ENCODE measurements at places on chromosomes 4 and X.

GRCh38 chrX:54708404-54708803 lies 89.7 kb downstream of the ITIH6 start:
- DNase-seq, result no peak

DNA sequence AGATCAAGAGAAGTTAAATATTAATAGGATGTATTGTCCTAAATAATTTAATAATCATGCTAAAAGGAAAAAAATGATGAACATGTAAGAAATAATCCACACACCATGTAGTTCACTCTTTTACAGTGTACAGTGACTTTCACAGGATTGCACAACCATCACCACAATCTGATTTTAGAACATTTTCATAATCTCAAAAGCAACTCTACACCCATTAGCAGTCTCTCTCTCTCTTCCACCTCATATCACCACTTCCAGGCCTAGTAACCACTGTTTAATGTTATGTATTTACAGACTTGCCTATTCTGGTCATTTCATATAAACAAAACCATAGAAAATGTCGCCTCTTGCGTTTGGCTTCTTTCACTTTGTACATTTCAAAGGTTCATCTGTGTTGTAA lies 153.4 kb downstream of the FSTL5 start:
- no peak for DNase-seq

GRCh38 chrX:55713631-55714030 lies 3.9 kb upstream of the RRAGB start:
- no peak for DNase-seq

DNA sequence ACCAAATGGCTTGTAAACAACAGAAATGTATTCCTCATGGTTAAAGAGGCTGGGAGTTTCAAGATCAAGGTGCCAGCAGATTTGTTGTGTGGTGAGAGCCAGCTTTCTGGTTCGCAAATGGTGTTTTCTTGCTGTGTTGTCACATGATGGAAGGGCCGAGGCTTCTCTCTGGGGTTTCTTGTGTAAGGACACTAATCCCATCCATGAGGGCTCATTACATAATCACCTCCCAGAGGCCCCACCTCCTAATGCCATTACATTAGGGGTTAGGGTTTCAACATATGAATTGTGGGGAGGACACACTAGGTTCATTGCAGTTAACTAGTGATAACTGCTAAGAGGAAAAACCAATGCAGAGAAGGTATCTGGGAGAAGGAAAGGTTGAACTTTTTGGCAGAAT lies 103.5 kb upstream of the ENPEP start:
- no peak for DNase-seq

- DNase-seq, result no peak
Observed at GRCh38 chr4:182823576-182823975, 93.6 kb downstream of the DCTD start.

- no peak for DNase-seq
Observed at GRCh38 chr4:139933541-139933940, 220.4 kb downstream of the MAML3 start.

- DNase-seq, result no peak
Observed at GRCh38 chr4:99593781-99594641, 19.4 kb downstream of the MTTP start.

DNA sequence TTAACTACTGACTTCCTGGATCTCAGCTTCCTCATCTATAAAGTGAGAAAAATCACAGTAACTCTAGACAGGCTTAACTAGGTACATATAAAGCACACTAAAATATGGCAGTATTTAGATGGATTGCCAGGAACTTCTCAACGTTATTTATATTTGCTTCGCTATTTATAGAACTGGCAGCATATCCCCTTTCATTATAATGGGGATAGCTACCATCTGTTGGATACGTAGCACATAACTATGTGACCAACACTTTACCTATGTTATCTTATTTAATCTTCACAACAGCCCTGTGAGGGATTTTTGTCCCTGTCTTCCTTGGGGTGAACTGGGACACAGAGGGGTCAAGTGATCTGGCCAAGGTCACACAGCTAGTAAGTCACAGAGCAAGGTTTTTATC lies 64.6 kb downstream of the ENPEP start:
- DNase-seq, result no peak

- no peak for DNase-seq
Observed at GRCh38 chr4:127103681-127104115, 529.1 kb upstream of the INTU start.

DNA sequence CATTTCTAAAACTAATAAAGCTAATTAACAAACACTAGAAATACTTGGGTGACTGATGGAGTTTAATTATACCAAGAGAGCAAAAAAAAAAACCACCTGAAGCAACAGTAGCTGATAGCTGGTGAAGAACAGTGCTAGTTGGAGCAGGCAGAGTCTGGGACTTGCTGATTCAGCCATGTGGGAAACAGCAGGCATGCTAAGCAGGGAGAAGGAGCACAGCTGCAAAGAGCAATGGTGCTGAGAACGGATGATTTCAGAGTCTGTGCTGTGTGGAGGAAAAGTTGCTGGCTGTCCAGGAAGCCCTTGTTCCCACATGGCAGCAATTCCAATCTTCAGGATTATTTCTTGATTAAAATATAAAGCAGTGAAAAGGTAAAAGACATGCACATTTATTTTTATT lies 68.8 kb downstream of the NPY1R start:
- no peak for DNase-seq

DNA sequence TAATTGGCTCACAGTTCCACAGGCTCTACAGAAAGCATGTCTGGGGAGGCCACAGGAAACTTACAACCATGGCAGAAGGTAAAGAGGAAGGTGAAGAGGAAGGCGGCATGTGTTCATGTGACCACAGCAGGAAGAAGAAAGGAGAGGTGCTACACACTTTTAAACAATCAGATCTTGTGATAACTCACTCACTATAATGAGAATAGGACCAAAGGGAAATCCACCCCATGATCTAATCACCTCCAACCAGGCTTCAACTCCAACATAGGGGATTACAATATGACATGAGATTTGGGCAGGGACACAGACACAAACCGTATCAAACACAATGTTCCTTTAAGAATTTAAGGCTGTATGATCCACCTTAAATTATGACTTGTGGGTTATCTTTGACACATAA lies 10.5 kb upstream of the PGM2 start:
- no peak for DNase-seq

DNA sequence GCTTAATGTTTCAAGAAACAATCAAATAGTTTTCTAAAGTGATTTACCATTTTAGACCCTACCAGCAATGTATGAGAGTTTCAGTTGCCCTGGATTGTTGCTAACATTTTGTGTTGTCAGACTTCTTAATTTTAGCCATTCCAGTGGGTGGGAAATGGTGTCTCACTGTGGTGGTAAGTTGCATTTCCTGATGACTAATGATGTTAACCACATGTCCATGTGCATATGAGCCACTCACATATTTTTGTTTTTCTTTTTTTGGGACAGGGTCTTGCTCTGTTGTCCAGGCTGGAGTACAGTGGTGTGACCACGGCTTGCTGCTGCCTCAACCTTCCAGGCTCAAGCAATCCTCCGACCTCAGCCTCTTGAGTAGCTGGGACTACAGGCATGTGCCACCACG lies 48.3 kb downstream of the MED28 start:
- DNase-seq, result no peak

GRCh38 chr4:132513491-132513890 lies 635.6 kb upstream of the PCDH10 start:
- no peak for DNase-seq
